NCI-H1417 treated with DMSO at 0.1 percent for 48 hours (cell line): ENCODE measurements at places on chromosomes 12 and 14.
A peak's percentile ranks its signal among the peaks of the same experiment; 100 is the strongest.

GRCh38 chr14:93030761-93031160 lies 85.0 kb downstream of the ITPK1 start:
- no peak for DNase-seq

GRCh38 chr14:73943083-73943482 lies 6.8 kb downstream of the FAM161B start:
- no peak for DNase-seq

DNA sequence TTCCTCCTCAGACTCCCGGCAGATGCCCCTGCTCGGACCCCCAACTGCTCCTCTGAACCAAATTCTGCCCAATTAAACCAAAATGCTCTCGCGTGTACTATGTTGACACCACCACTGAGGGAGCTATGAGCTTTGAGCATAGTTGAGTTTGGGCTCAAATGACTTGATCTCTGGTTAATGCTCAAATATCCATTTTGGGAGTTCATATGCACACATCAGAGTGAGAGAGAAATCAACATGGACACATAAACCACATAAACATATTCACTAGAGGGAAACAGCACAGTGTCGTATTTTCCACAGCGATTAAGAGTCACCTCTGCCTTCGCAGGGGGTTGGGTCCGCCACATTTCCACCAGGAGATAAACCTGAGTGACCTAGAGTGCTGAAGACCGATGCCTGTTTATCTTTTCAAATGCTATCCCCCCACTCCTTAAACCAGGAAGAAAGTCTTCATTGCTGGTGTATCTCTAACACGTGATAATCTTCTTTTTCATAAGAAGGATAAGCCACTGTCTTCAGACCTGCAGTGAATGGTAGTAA lies 59.4 kb upstream of the FOXN3 start:
- no peak for DNase-seq

GRCh38 chr12:25701290-25701689 lies 148.2 kb upstream of the LMNTD1 start:
- no peak for DNase-seq

GRCh38 chr12:96247563-96247962 lies 53.4 kb downstream of the ELK3 start:
- DNase-seq, result no peak

GRCh38 chr12:100329800-100330199 lies 27.1 kb upstream of the SLC17A8 start:
- no peak for DNase-seq

DNA sequence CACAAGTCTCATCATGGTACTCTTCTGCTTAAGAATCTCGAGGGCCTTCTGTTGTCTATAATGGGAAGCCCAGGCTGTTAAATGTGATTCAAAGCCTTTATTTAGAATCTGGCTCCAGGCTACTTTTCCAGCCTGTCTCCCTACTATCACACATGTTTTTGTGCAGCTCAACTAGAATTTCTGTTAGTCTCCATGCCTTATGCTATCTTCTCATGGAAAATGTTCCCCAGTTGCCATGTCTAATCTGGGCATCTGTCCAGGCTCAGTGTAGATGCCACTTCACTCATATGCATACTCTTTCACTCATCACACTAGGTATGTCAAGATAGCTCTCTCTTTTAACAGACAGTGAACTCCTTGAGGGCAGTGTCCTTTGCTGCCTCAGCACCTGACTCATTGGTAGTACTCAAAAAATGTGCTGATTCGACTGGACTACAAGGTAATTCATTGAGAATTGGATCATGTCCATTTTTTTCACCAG lies 145.3 kb downstream of the TTLL5 start:
- DNase-seq, result no peak

- DNase-seq, result no peak
These were observed 2.0 kb upstream of the PPP1CC start for GRCh38 chr12:110744601-110745264.

- DNase-seq, result no peak
These were observed 107.5 kb downstream of the SCARB1 start for GRCh38 chr12:124756166-124756565.

- peak; percentile 80 for DNase-seq
These were observed at the start of gene UTP20 for GRCh38 chr12:101280006-101280505. TSS of gene UTP20 (plus strand) at chr12:101280105. CDS start at chr12:101280283, 178 bp downstream.

DNA sequence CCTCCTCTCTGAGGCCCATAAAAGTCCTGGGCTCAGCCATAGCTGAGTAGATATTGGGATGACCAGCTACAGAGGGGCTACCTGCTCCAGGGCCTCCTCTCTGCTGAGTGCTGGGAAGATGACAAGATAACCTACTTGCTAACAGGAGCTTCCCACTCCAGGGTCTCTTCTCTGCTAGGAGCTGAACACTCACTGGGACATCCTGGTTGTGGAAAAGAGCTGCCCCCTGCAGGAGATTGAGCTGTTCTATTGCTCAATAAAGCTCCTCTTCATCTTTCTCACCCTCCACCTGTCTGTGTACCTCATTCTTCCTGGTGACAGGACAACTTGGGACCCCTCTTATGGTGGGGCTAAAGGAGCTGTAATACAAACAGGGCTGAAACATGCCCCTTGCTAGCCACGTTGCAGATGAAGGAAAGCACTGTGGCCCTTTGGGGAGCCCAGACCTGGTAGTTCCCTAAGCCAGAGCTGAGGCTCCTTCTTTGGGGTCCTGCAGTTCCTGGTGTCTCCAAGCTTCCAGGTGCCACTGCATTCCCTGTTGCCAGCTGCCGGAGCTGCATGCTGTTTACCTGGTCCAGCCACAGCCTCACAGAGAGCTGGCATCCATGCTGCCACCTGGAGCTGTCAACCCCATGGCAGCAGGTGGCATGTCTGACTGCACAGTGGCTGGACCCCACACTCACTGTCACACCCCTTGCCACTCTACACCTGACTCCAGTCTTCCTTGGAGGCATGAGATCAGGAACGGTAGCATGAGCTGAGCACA lies 598.5 kb upstream of the LMO3 start:
- DNase-seq, result no peak

DNA sequence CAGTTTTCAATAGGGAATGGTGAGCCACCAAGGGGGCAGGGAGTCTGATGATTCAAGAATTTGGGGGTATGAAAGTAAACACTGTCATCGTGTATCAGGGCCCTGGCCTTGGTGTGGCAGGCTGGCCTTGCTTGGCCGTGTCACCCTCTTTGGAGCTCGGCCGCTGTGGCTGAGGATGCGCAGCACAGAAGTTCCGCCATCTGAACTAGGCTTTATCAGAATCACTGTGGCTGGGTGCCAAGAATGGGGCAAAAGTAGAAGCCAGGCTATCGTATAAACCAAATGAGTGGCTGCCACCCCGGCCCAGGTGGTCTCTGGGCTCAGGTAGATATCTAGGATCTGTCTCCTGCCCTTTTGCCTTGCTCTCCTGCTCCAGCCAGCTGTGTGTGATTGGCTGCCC lies 137.4 kb downstream of the PAPOLA start:
- no peak for DNase-seq

- no peak for DNase-seq
These were observed 46.7 kb downstream of the TMCC3 start for GRCh38 chr12:94603434-94604365.
